ENCODE measurements at places on chromosomes 11 and 22.

DNA sequence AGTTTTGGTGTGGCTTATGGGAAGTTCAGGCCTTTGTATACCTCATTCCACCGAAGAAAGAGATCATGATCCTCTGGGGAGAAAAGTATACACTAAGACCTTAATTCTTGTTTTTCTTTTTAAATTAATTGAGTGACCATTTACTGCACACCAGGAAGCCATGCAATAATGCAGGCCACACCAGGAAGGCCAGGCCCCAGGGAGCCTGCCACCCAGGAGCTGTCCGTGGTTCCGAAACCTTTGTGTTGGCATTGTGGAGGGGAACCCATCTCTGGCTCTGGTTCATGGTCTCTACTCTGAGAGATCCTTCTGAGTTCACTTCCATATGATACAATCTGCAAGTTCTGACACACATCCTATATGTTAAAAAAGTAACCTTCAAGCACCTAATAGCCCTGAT is 291.8 kb downstream of the MIAT start:
- DNase-seq: no peak

- DNase-seq: no peak
Measured at GRCh38 chr11:128625326-128625725, 38.0 kb upstream of the ETS1 start.

DNA sequence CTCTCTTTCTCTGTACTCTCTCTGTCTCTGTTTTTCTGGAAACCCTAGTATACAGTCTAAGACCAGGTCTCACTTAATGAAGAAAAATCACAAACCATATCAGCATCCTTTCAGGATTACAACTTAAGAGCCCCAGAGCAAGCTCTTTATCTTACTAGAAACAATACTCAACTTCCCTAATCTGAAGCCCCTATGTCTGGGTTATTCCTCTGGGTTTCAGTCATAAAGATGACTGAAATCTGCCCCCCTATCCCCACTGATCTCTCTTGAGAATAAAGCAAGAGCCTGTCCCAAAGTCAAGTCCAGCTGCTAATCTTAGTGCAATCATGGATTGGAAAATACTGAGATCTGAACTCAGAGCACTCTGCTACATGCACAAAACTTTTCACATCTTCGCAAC is 53.9 kb upstream of the PICALM start:
- DNase-seq: no peak

DNA sequence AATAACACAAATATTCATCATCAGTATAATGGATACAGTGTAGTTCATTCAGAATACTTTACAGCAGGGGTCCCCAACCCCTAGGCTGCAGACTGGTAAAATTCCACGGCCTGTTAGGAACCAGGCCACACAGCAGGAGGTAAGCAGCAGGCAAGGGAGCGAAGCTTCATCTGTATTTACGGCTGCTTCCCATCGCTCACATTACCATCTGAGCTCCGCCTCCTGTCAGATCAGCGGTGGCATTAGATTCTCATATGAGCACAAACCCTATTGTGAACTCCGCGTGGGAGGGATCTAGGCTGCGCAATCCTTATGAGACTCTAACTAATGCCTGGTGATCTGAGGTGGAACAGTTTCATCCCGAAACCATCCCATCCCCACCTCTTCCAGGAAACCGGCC is 125.1 kb downstream of the SERGEF start:
- no peak for DNase-seq

DNA sequence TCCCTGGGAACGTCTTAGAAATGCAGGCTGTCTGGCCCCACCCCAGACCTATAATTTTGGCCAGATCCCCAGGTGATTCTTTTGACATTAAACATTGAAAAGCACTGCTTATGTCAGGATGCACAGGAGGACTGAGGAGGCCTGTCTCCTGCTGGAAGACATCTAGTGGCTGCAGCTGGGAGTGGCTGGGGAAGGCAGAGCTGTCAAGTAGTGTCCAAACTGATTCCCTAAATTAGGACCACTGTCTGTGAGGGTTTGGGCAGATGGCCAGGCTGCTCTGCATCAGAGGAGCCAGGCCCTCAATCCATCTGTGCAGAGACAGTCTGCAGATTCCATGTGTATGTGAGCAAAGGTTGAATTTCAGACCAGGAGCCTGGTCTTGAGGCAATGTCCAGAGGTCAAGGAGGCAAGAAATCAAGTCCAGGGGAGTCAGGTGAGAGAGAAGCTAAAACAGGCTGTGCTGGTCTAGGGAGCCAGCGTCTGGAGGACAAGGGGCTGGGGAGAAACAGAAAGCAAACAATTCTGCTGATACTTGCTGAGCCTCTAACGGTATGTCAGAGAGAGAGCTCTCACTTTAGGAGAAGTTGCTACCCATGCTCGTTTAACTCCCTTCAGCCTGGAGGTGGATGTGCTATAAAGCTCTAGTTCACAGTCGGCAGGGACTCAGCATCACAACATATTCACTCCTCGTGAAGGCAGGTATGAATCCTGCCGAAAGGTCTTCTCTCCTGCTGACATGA is 15.3 kb upstream of the SYTL2 start:
- DNase-seq: no peak

GRCh38 chr11:102685338-102685737 is 20.2 kb downstream of the MMP27 start:
- DNase-seq: no peak

- DNase-seq: no peak
Measured at GRCh38 chr11:103051151-103051801, 40.7 kb downstream of the DCUN1D5 start.

DNA sequence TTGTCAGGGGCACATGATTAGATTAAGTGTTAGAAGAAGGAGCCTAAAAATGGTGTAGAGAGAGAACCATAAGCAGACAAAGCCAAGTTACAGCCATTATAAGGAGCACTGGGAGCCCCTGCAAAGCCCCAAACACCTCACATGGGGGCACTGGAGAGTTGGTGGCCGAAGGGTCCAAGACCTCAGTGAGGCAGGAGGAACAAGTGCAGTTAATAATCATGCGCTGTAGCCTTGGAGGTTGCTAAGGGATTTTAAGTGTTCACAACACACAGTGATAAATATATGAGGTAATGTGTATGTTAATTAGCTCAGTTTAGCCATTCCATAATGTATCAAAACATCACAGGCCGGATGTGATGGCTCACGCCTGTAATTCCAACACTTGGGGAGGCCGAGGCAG is 54.4 kb upstream of the JAM3 start:
- peak; percentile 37 for DNase-seq

DNA sequence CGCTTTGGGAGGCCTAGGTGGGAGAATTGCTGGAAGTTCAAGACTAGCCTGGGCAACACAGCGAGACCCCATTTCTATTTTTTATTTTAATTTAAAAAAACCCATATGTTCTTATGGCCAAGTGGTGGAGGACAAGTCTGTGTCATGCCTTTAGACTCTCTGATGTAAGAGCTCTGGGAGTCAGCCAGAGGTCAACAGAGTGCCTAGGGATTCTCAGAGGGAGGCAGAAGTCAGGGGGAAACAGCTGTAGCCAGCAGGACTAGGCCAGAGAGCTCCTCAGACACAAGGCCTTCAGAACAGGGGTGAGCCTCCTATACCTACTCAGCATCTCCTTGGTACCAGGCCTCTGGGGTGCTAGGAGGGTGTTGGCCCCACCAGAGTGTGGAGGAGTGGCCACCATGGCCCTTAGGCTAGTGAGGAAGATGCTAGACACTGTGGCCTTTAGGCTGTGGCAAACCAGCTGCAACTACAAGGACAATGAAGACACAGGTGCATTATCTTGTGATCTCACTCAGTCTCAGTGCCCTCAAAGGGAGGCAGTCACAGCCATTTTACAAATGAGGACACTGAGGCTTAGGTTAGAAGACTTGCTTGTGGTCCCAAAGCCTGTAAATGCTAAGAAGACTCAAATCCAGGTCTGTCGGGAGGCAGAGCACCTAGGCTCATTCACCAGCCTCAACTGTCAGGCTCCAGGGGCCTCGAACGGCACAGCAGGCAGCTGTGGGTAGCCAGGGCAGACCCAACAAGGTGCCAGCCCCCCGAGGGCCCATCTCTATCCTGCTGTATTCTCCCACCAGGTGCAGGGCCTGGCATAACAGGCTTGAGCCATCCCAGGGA is 5.0 kb downstream of the ZP1 start:
- DNase-seq: no peak

GRCh38 chr22:44574057-44574639 is 76.1 kb upstream of the RTL6 start:
- no peak for DNase-seq

GRCh38 chr11:31960126-31960525 is 130.7 kb upstream of the RCN1 start:
- DNase-seq: no peak

DNA sequence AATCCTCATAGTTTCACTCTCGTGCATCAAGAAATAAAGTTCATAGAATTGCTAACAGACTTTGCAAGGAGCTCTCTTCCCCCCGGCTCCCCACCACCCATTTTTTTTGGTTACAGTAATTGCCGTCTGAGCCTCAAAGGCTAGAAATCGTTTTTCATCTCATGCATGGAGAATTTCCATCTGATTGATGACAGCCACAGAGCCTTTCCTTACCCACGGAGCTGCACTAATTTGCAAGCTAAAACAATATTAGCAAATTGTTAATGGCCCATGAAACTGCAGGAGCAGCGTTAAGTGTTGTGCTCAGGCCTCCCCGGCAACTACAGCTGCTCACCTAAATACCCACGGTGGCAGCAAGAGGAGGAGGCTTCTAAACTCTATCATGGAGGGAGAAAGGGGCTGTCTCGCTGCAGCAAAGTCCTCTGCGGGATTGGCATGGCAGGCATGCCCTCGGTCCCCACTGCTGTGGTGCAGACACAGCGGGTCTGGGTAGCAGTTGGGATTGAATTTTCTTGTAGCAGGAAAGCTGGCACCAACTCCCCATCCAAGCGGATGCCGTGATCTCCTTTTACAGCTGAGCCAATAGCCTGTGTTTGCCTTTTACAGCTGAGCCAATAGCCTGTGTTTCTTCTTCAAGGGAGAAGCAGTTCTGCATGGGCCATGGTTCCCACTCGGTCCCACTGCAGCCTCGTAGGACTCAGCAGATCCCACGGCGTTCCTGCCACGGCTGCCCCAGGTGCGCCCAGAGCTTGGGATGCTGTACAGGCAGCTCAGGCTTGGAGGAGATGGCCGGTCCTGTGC is 412.3 kb downstream of the BRD1 start:
- DNase-seq: no peak

- DNase-seq: no peak
Measured at GRCh38 chr22:44261861-44262595, 50.7 kb downstream of the SHISAL1 start.

DNA sequence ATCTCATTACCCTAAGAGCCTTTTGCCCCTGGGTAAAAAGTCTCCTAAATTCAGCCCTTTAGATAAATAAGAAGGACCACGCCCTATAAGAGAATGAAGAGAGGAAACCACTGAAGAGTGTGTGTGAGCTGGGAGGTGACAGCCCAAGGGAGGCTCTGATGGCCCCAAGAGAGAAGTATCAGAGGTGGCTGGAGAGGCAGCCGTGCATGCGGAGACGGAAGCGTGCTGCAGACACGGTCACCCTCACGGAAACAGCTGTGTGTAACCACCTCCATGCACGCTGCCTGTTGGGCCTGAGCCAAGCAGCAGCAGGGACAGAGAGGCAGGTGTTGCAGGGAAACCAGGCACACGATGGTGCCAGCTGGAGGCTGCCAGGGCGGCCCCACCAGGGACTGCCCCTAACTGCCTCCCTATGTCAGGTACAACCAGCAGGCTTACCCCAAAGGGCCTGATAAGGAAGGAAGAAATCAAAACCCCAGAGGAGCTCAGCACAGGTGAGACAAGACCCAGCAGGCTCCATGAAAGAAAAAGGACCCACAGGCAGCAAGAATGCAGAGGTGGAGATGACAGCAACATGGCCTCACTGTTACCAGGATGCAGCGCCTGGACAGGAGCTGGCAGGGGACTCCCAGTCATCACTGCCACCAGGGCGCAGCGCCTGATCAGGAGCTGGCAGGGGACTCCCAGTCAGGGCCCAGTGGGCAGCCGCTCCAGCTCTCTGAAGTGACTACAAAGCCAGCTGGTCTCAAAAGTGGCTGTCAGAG is 7.8 kb downstream of the LARGE2 start:
- DNase-seq: peak; percentile 64

GRCh38 chr11:110582728-110583432 is 129.4 kb downstream of the ARHGAP20 start:
- no peak for DNase-seq

DNA sequence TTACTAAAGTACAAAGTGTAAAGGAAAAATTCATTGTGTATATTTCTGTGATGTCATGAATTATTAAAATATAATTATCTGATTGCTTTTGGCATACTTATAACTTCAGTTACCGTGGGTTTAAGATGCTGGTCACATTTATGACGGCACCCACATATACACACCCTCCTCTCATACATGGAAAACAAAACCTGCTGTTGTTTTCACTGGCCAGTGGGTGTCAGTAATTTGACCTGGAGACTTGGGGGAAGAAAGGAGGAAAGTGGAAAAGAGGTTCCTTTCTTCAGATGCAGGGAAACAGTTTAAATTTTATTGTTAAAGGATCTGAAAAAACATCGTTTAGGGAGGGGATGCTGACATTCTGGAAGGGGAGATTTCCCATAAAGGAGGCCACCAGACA is 742 bp upstream of the BBOX1 start:
- no peak for DNase-seq

DNA sequence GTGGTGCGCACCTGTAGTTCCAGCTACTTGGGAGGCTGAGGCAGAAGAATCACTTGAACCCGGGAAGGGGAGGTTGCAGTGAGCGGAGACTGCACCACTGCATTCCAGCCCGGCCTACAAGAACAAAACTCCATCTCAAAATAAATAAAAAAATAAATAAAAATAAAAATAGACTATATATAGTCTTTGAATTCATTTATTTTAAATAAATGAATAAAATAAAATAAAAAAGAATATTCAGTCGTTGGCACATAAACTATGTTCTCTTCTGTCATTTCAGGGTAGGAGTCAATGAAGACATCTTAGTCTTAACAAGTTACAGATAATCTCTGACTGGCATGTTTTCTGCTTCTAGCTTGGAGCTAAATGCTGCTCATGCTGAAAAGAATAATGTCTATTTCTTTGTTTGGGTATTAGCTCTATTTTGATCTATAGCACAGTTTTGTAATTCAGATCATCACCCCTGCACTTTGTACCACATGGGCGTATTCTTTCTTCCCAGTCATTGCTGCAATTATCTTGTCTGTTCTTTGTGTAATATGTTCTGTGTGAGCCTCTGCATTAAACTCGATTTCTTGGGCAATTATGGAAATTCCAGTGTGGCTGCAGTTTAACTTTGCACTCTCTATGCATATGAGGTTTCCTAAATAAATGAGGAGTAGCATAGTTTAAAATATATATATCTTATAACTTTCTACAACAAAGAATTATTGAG is 1.4 kb upstream of the MS4A14 start:
- DNase-seq: no peak

DNA sequence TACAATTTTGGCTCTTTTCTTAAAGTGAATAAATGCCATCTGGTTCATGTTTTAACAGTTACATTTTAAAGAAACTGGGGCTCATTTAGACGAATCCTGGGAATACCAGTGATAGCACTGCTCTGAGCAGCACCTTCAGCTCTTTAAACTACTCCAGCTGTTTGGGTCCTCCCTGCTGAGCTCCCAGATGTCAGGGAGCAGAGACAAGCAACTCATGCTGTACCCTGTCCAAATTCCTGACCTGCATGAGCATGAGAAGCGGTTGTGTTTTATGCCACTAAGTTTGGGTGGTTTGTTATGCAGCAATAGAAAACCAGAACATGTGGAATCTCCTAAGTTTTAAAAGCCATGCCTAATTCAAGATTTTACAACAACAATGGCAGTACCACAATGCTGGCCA is 90.0 kb downstream of the FDX1 start:
- DNase-seq: no peak

GRCh38 chr11:127624306-127624856 is 623.8 kb upstream of the KIRREL3 start:
- DNase-seq: no peak

GRCh38 chr22:32552521-32552920 is 77.9 kb downstream of the FBXO7 start:
- DNase-seq: no peak

GRCh38 chr11:133390803-133391202 is 141.5 kb downstream of the OPCML start:
- no peak for DNase-seq

Data from NCI-H2107 (cell line).